ENCODE measurements at places on chromosomes 6 and 20.

DNA sequence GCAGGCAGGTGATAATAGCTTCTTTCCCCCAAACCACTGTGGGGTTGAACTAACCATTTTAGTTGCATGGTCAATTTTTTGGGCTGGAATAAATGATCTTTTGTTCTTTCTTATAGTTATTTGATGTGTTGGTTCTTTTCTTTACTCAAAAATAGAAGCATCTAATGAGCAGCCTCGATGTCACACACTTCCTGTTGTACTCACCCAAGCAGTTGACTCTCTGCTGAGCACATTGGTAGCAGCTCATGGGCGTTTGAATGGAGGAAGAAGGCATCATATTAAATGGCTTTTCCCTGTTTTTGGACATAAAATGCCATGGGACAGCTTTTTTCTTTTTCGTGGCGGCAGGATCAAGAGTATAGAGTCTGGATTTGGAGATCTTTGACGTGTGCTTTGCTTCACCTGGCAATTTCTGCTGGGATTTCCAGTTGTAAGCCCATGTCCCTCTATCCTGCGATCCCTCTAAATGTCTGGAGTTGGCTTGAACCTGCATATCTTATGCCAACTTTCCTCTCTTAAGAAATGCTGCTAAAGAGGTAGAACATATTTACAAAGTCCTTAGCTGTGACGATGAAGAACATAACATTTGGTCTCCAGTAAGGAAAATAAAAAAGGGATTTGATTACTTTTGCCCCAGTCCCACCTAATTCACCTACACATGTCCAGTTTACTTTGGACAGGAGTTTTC lies 268.3 kb downstream of the PRL start:
- no peak for DNase-seq

- DNase-seq: no peak
Measured at GRCh38 chr20:945841-946240, 29.7 kb upstream of the ANGPT4 start.

DNA sequence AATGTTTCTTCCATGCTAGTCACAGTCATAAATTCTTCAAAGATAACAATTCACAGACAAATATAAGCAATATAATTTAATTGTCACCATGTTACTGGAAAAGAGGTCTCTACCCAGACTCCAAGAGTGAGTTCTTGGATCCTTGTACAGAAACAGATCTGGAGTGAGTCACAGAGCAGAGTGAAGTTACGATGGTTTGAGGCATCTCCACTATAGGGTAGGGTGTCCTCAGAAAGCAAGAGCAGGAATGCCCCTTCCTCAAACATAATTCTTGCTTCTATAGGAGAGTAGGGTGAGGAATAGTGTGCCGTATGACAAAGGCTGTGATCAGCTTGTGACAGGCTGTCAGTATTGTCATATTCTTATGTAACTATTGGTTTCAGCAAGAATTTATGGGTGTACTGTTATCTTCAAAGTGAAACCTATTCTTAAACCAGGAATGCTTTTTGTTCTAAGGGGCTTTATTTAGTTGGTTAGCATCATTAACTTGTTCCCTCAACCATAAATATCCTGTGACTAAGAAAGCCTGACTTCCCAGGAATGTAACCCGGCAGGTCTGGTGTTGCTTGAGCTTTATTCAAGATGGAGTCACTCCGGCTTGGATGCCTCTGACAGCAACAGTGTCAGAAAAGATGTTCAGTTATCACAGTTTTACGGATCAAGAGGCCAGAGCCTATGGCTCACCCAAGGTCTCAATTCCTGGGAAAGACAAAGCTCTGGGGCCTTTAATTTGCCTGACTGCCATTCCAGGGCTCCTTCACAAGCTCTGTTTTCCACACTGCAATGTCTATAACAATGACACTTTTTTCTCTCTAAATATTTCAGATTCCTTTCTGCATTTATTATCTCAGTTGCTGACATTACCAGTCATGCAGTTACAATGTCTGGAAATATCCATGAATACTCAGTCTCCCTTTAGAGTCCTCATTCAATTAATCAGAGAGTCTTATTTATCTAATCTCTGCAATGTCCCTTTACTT lies 298.6 kb downstream of the C6orf118 start:
- no peak for DNase-seq

DNA sequence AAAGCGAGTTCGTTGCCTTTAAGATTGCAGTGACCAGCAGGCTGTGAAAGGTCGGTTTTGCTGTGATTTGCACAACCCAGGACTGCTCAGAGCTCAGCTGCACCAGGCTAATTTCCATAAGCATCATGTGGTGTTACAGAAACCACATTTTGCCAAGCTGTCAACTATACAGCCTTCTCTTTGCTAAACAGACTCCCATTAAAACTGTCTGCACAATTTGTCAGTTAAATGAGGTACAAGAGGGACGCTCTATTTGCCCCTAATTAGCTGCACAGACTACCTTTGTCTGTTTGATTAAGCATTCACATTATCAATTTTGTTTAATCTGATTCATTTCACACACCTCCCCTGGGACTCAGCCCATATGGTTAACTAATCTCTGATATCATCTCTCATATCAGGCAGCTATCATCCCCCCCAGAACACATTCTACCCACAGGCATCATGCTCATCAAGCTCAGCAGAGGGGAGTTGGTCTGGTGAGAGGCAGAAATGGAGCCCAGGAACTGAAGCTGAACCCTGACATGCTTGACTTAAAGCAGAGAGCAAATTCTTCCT lies 62.1 kb downstream of the OLIG3 start:
- DNase-seq: no peak

DNA sequence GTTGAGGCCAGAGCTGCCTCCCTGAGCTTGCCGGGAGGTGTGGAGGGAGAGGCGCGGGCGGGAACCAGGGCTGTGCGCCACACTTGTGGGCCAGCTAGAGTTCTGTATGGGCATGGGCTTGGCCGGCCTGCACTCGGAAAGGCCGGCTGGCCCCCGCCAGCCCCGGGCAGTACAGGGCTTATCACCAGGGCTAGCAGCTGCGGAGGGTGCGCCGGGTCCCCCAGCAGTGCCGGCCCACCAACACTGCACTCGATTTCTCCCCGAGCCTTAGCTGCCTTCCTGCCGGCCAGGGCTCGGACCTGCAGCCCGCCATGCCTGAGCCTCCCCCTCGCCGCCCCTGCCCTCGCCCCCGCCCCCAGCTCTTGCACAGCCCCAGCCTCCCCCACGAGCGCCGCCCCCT lies 472.7 kb downstream of the TFAP2A start:
- no peak for DNase-seq

DNA sequence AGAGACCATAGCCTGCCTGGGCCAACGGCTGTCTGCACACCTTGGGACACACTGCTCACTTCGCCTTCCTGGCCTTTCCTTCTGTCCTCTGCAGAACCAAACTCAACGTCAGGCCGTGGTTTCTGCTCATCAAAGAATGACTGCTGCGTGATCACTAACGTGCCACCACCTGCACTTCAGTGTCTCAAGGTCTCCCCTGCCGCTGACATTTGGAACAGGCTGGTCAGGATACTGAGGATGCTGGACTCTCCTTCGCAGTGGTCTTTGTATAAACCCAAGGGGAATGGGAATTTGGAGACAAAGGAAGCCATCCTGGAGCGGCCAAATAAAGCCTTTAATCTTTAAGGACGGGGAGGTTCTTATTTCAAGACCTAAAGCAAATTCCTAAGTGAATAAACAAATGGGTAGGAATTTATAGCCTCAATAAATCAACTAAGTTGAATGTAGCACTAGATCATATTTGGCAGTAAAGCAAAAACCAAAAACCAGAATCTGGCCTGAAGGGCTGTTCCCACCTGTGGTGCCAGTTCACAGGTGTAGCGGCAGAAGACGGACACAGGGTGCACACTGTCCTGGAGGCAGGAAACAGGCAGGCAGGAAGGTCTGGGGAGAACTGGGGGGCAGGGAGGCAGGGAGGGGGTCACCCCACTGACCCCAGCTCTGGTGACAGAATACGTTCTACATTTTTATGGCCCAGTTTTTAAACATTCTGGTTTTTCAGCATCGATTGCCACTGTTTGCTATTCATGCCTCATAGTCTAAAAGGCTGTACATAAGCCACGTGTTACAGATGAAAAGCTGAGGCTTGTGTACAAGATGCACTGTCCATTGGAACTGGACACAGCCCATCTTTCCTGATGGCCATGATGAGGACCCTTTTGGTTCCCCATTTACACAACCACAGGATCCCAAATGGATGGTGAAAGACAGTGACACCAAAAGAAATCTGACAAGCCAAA lies 36.6 kb downstream of the ABHD12 start:
- DNase-seq: no peak

GRCh38 chr20:20358801-20359200 lies 9.1 kb upstream of the INSM1 start:
- DNase-seq: no peak

Data from H1 (cell line).